NCI-H2227 treated with DMSO at 0.1 percent for 48 hours (cell line): ENCODE measurements at places on chromosomes 7 and 10.
A peak's percentile ranks its signal among the peaks of the same experiment; 100 is the strongest.

DNA sequence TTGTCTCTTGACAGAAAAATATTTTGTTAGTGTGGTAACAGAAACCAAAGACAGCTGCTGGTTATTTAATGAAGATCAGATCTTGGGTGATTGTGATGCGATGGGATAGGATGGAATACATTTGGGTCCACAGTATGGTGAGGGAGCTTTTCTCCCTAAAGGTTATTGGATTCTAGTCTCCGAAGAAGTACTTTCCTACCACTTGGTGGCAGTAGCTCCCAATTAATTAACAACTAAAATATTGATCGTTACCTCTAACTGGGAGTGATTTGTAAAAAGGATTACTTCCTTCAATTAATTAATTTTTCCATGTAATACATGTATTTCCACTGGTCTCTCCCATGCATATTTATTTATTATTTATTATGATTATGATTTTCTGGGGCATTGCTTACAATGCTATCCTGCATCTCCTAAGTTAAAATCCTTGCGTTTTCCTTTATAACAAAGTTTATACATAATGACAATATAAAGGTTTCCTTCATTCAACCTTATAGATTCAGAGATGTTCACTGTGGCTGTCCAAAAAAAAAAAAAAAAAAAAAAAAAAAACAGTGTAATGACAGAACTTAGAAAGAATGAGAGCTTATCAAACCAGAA, 25.6 kb downstream of the TMEM196 start:
- peak; percentile 26 for DNase-seq

- DNase-seq, result no peak
These were observed 193.2 kb downstream of the TEX36 start for GRCh38 chr10:125489731-125490130.

- DNase-seq, result peak; percentile 79
These were observed at the start of gene ZNF722 for GRCh38 chr7:63998549-63998948. Gene ZNF722, plus strand, starts transcription at chr7:63998849. Its CDS starts 113 bp downstream, at chr7:63998962.

GRCh38 chr10:99993701-99994689, 15.8 kb downstream of the DNMBP start:
- DNase-seq, result peak; percentile 61

- no peak for DNase-seq
These were observed 21.6 kb downstream of the KCNH2 start for GRCh38 chr7:150956395-150957132.

DNA sequence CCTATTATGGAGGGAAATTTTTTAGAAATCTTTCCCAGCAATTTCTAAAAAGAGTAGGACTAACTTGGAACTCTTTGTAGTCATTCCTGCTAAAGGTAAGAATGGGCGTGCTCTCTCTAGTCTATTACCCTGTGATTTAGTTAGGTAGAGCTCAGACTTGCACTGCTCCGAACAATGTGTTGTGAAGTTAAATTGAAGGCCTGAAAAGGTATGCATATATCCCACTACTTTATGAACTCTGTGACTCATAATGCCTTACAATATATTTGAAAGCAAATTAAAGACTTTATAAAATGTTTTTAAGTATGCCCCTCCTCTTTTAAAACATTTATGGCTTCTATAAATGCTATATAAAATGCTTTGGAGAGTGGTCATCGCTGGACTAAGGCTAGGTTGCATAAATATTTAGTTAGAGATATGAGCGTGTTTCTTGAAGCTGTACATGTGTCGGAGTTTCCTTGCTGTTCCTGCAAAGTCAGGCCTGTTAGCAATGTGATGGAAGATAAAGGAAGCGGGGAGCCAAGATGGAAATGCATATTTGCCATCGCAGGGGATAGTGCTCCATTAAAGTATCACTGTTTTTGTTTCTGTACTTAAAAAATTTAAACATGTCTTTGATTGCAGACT, 761.4 kb downstream of the LRMDA start:
- no peak for DNase-seq

DNA sequence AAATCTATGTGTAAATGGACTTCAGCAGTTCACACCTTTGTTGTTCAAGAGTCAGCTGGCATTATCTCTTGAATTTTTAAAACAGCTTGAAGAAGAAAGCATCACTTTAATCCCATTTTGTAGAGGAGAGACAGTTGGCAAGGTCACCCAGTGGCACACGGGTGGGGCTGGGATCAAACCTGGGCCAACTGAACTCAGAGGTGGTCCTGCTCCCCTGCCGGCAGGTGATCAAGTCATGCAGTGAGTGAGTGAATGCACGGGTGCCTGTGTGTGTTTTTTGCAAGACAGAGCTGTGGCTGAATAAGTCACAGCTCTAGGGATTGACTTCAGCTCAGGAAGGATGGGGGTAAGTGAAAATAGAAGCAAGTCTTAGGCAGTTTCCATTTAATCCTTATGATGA, 9.5 kb downstream of the GHRHR start:
- no peak for DNase-seq

DNA sequence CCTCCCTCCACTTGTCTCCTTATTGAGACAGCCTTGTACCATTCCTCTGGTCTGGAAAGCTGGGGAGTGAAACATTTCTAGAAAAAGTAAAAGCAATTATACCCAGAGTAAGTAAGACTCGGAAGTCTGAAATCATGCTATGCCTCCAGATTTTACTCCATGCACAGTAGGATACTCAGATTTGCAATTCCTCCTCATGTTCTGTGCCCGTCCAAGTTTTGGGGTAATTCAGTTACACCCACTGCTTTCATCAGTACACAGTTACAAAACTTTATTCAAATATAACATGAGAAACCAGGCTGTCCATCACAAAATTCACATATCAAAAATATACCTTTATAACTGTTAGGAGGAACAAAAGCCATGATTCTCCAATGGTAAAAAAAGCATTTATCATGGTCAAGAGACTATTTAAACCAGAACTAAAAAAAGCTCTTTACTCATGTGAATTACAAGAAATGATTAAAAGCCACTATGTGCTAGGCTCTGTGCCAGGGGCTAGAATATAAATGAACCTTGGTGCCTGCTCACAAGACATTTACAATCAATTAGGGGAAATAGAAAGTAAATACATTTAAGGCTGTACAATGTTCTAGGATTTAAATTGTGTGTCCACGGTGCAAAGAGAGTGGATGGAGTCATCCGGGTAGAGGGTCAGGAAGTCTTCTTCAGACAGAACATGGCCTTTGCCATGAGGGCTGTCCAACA, 320.2 kb downstream of the ELMO1 start:
- DNase-seq, result no peak

- no peak for DNase-seq
These were observed 56.3 kb downstream of the NUDCD3 start for GRCh38 chr7:44434201-44434600.

DNA sequence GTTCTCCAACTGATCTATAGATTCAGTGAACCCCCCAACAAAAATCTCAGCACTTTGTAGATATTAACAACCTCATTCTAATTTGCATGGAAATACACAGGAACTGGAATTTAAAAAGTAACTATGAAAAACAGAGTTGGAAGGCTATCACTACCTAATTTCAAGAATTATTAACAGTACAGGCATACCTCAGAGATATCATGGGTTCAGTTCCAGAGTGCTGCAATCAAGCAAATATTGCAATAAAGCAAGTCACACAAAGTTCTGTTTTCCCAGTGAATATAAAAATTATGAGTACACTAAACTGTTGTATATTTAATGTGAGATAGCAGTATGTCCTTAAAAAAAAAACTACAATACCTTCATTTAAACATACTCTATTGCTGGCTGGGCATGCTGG, 78.5 kb downstream of the LARP4B start:
- DNase-seq, result no peak

DNA sequence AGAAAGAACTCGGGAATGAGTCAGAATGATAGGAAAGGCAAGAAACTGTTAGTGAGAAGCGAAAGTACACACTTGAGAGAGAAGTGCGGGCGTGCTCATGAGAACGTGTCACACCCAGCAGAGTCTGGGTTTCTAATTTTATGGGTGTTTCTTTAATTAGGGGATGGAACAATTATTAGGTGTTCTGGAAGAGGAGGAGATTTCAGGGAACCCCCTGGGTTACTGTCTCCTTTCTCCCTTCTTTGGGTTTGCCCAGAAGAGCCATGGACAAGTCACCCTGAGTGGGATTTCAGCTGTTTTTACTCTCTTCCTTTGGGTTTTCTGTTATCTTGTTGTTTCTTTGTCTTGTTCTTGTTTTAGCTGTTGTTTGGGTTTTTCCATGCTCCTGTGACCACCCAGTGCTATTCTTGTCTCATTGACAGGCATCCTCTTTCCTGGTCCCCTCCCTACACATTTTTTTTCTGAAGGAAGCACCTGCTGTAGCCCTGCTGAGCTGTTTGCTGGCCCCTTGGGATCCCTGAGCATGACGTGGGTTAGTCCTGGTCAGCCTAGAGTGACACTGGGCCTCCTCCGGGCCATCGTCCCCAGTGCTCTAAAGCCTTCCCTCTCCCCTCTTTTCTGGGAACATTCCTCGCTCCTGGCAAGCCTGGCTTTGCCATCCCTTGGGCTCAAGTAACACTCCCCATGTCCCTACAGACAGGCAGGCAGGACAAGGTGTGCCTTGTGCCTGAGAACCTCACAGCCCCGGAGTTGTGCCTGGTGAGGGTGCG, 3.5 kb downstream of the SH2D4B start:
- DNase-seq, result no peak

DNA sequence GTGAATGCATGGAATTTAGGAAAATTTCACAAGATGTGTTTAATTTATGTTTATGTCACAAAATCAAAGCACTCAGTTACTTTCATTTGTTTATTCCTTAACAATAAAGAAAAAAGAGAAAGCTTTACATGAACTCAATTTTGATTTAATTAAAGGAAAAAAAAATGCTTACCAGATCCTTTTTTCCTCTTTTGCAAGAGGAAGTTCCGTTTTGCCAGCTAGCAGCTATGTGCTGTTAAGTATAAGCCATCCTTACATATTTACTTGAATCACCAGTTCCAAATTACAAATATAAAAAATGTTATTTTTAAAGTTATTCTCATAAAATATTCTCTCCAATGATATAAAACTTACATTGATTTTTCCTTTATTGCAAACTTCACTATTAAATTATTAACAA, 12.7 kb downstream of the MRC1 start:
- DNase-seq, result no peak

DNA sequence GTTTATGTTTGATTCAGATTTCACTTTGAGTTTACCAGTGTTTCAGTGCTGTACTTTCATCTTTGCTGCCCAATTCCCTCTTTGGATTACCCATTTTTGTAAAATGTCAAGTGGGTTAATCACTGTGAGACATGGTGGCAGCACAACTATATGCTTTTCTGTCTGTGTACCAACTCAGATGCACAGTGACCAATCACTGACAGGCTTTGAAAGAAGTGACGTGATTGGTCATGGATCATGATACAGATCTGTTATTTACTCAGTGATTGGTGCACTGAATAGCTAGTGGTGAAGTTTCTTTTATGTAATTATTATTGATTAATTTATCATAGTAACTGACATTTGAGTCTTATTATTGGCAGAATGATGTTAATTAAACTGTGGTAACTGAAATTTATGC, 126.9 kb downstream of the SDK1 start:
- no peak for DNase-seq

DNA sequence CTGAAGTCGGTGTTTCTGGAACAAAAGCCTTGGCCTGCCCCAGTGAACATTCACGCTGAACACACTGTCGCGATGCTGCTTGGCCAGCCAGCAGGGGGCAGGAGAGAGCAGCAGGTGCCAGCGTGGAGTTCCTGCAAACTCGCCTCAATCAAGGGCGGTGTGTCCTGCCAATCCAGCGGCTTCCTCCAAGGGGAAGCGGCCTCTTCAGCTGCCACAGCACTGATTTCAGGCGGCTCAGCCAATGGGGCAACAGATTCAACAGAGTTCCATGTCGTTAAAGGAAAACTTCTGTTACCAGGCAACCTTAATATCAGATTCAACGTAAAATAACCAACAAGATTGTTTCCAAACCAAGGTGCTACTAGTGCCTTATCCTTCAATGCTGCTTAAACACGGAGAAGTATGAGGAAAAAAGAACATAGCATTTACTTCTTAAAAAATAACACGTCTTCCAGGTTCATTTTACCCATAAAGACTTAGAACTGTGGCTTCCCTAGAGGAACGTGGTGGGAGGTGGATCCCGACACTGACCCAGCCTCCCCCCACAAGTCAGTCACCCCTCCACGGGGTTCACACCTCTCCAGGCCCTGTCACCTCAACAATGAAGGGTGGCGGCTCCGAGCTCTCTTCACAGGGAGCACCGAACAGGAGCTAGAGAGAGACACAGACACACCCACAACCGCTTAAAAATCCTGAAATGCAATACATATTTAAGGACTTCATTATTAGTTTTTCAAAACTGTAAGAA, 178.2 kb downstream of the DIP2C start:
- peak; percentile 1 for DNase-seq

GRCh38 chr7:15507171-15507570, 54.6 kb downstream of the AGMO start:
- no peak for DNase-seq

- DNase-seq, result no peak
These were observed 1.3 kb upstream of the SP4 start for GRCh38 chr7:21426286-21427181.

GRCh38 chr7:19749658-19750057, 23.8 kb downstream of the TMEM196 start:
- DNase-seq, result no peak

GRCh38 chr10:42943025-42943818, 133.6 kb upstream of the RET start:
- no peak for DNase-seq

- peak; percentile 48 for DNase-seq
These were observed 64.2 kb downstream of the DIP2C start for GRCh38 chr10:625333-625696.

GRCh38 chr7:8161364-8161828, 100.6 kb downstream of the ICA1 start:
- no peak for DNase-seq

- no peak for DNase-seq
These were observed 31.2 kb upstream of the SH2B2 start for GRCh38 chr7:102255501-102255900.

- DNase-seq, result no peak
These were observed 151.6 kb upstream of the STEAP4 start for GRCh38 chr7:88458279-88458678.

- DNase-seq, result no peak
These were observed 290.8 kb upstream of the COBL start for GRCh38 chr7:51607447-51607846.

GRCh38 chr7:30970594-30971094, 6.9 kb downstream of the GHRHR start:
- no peak for DNase-seq

- DNase-seq, result no peak
These were observed 13.8 kb downstream of the EN2 start for GRCh38 chr7:155471718-155472117.

- DNase-seq, result no peak
These were observed 136.4 kb downstream of the TMEM26 start for GRCh38 chr10:61316676-61317265.

DNA sequence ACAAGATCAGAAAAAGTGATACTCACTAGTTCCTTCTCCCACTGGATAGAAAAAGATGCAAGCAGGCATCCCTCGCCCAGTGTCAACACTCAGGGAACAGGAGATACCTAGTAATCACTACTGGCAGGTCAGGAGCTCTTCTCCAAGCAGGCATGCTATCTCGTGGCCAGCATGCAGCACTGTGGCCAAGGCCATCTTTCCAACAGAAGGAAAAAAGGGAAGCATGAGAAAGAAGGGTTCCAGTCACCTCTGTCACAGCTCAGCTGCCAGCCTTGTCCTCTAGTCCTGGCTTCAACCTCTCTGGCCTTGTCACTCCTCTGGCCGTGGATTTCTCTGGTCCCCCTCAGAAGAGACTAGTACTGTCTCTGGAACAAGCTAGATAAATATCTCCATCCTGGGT, 45.3 kb downstream of the DLG5 start:
- DNase-seq, result no peak
